ENCODE measurements at places on chromosomes 1 and 21.

DNA sequence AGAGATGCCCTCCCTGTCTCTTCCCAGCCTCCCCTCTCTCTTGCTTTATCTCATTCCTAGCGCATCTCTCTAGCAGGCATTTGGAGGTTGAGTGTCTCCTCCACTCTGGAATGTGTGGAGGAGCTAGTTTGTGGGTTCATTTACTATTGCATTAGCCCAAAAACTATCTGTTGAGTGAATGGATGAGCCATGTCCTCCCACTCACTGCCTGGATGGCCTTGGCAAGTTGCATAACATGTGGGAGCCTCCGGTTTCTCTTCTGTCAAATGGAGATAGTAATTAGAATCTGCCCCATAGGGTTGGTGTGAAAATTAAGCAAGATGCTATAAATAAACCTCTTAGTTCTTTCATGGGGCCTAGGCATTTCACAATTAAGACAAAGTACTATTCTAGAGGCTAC, 181.8 kb downstream of the KAZN start:
- DNase-seq, result no peak

DNA sequence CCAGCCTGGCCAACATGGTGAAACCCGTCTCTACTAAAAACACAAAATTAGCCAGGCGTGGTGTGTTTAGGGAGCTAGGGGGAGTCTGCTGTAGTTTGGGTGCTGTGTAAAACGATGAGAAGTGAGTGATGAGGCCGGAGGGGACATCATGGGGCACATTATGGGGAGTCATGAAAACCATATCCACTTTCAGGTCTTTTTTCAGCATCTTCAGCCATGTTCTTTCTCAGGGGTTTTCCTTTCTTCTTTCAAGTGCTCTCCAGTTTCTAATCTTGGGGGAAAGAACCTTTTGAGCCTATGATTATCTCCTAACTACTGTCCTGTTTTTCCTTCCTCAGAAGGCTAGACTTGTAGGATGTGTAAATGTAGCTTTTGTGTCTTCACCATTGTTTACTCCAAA, 14.4 kb downstream of the KDM4A start:
- no peak for DNase-seq

- peak; percentile 57 for DNase-seq
Measured at GRCh38 chr1:175146529-175147213, 45.9 kb downstream of the KIAA0040 start.

DNA sequence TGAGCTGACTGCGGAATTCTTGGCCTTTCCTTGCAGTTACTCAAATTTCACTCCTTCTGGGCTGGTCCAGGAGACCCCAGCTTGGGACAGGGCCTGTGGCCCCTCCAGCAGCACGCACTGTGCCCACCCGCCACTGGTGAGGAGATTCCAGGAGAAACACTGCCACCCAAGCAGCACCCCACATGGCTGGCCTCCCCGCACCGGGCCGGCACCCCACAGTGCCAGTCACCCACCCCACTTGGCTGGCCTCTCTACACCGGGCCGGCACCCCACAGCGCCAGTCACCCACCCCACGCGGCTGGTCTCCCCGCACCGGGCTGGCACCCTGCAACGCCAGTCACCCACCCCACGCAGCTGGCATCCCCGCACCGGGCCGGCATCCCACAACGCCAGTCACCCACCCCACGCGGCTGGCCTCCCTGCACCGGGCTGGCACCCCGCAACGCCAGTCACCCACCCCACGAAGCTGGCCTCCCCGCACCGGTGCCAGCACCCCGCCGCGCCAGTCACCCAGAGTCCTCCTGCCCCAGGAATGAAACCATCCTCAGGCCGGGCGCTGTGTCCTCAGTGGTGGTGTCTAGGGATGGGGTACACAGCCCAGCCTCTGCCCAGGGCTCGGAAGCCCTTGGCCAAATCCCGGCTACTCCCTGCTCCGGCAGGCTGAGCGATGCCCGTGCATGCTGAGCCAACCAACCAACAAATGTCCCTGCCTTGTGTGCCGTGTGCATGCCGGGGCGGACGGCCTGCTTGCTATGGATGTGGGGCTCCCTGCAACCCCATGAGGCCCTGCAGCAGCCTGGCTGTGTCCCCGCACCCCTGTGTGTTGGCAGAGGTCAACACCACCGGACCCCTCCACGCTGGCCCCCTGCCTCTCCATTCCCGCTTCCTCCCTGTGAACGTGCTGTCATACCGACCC, 38.6 kb upstream of the TSPEAR start:
- DNase-seq, result no peak

GRCh38 chr1:71044833-71045232, 2.8 kb downstream of the PTGER3 start:
- no peak for DNase-seq

GRCh38 chr1:145982010-145982723, 14.2 kb downstream of the TXNIP start:
- DNase-seq, result no peak

DNA sequence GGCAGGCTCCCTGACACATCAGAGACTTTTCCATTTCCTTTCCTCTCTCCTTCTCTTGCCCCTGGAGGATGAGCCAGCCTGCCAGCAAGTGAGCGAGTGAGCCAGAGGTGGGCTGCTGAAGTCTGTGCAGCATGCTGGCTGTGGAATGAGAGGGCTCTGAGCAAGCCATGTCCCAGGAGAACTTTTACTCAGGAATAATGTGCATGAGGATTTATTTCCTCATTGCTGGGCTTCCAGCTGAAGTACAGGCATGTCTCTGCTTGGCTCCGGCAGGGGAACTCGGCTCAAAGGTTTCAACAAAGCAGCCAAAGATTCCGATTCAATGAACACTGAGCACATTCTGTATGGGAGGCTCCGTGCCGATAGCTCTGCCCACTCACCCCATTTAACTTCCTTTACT, 43.7 kb downstream of the UBIAD1 start:
- no peak for DNase-seq

DNA sequence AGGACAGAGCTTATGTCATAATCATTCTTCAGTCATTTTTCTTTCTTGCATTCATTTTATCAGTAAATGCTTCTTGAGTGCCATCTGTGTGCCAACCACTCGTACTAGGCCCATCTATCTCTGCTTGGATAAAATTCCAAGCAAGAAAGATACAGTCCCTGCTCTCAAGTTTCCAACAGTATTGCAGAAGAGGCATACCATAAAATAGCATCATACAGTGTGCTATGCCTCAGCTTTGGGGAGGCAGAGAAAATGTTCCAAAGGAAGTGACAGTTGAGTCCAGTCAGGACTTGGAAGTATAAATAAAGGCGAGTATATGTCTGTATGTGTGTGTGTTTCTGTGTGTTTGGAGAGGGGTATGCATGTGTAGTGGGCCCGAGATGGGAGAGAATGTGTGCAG, 113.4 kb upstream of the HOOK1 start:
- DNase-seq, result no peak

- no peak for DNase-seq
Measured at GRCh38 chr1:89525169-89525855, 683 bp downstream of the LRRC8B start.

GRCh38 chr1:44259090-44259489, 45.8 kb downstream of the DMAP1 start:
- no peak for DNase-seq

- DNase-seq, result no peak
Measured at GRCh38 chr1:230076121-230076520, 9.1 kb downstream of the GALNT2 start.

- DNase-seq, result no peak
Measured at GRCh38 chr1:176542352-176542751, 79.4 kb downstream of the PAPPA2 start.

DNA sequence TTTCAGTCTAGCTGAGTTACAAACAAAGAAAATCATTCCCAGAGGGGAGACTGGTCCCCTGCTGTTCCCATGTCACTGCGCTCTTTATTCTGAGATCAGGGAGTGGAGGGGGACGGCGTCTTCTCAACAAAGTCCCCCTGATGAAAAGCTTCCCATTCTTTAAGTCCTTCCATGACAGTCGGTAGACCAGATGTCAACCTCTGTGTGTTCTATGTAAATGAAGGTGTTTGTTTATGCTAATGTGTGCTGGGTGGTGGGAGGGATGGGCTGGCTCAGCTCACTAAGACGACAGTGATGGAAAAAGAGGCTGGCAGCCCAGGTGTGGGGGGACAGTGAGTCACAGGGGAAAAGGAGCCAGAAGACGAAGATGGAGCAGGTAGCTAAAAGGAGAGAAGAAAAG, 148.2 kb upstream of the KLHDC7A start:
- no peak for DNase-seq

- DNase-seq, result no peak
Measured at GRCh38 chr1:207868251-207868773, 42.6 kb downstream of the CD34 start.

DNA sequence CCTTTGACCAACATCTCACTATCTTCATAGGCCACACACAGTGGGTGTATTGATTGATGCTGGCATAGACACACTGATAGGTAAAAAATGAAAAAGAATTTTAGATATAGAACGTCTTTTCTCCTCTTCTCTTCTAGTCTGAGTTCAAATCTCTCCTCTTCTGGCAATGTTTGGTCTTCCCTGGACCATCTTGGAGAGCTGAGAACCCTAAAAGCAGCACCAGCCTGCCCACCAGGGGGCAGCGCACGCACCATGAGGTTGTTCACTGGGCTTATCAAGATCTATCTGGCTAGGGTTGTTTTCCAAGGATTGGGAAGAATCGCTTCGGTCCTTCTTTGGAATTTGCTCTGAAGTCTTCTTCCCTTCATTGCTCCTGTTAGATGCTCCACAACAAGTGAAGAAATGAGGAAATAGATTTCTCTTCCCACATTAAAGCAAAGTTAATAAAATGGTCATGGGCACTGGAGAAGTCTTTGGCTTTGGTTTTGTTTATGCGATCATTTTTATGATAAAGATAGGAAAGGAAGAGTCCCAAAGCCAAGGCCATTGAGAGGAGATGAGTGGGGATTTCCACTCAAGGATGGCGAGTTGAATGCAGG, 104.0 kb upstream of the OLIG2 start:
- DNase-seq, result peak; percentile 21

GRCh38 chr1:19204446-19205266, 5.4 kb downstream of the UBR4 start:
- no peak for DNase-seq

DNA sequence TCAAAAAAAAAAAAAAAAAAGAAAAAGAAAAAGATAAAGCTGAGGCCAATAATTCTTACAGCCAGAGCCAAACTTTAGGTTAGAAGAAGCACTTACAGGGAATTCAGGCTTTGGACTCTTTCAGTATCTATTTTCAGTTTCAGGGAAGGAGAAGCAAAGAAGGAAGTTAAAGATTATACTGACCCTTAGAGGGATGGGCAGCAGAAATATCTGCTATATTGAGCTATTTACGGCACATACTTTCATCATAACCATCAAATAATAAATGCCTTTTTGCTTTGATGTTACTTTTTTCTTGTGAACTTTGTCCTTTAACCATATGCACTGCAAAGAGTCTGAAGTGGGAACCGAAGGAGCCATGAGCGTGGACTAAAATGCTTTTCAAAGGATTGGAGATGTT, 42.0 kb downstream of the TM2D1 start:
- DNase-seq, result no peak

- no peak for DNase-seq
Measured at GRCh38 chr1:59972216-59972927, 45.8 kb upstream of the CYP2J2 start.

DNA sequence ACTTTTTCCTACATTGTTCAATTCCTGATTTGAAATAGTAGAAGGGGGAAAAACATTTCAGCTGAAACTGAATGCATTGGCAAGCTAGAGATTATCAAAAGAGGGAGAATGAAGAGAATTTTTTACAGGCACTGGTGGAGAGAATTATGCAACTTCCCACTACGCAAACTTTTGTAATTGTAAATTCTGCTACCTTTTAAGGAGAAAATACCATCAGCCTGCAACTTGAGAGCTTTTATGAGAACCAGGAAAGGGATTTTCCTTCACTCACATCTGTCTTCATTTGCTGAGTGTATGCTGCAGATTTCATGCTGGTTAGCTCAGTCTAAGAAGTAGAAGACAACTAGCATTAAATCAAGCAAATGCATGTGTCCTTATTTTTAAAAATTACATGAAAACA, 43.7 kb downstream of the ADAMTS1 start:
- no peak for DNase-seq

DNA sequence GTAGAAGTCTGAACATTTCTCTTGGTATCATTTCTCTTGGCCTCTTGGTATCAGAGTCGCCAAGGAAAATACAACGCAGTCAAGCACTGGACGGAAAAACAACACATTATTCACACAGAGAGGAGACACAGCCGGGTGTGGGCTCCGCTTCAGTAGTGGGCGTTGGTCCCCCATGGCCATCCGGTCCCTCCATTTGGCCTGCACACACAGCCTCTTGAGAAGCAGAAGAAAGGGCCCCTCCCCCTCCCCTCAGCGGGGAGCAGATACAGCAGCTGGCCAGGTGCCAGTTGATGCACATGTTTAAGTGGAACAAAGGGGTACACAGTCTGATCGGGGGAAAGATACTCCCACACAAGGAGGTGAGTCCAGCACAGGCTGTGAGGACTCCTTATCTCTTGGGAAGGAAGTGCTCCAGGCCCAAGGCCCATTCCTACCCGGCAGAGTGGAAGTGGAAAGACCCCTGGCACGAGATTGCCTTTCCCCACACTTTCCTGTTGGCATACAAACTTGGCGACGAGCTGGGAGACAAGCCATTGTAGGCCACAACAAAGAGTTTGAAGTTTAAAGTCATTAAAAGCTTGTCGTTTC, 311.3 kb downstream of the FAM72C start:
- no peak for DNase-seq

GRCh38 chr1:37691497-37692077, 729 bp upstream of the CDCA8 start:
- DNase-seq, result no peak

DNA sequence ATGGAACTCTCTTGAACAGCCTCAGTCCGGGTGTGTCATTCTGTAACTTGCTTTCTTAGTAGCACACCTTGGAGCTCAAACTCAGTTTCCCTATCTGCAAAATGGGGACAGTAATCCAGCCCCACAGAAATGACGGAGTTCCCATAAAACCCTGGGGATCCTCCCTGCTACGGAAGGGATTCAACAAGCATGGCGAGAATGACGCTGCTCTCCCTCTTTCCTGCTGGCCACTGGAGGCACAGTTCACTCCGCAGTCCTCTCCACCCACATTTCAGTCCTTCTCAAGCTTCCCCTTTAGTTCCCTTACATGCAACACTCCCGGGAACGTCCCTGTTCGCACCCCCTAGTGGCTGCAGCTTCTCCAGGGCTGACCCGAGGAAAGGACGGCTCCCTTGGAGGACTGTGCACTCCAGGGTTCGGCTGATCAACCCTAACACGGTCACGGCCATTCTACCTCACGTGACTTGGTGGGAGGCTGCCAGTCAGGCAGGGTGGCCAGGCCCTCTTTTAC, 20.6 kb downstream of the RUNX3 start:
- DNase-seq, result no peak

DNA sequence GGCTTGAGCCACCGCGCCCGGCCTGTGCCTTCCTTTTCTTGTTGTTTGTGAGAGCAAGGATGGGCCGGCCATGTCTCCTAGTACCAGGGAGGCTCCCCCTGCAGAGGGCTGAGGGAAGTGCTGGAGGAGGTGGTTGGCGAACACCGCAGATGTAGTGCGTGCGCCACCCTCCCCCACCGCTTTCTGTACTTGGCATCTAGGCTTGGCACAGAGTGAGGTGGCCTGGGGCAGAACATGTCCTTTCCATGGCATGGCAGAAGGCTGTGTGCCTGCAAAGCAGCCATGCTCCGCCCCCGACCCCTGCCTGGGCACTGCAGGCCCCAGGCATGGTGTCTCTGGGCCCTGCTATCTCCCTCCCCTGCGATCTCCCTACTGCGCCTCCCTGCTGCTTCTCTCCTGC, 30.7 kb downstream of the ALPL start:
- DNase-seq, result no peak

GRCh38 chr1:83960669-83961277, 38.2 kb downstream of the TTLL7 start:
- DNase-seq, result no peak

Data from stimulated activated CD4-positive, alpha-beta T cell treated with anti-CD3 and anti-CD28 coated beads, Interleukin-1b, Interleukin-23, amount 100 ng/mL, for 4 hours (primary cell).